ENCODE measurements at places on chromosomes 5 and 9. TPM values are rescaled to one million over a fixed set of nuclear protein-coding genes. Genes with fewer than 3 reads are reported as not detected.

- DNase-seq, result no peak
These were observed 8.3 kb upstream of the TEX48 start for GRCh38 chr9:114690308-114690707.

GRCh38 chr5:98750693-98751092, 22.8 kb upstream of the RGMB start:
- no peak for DNase-seq

TMEM215 gene
- total RNA-seq, result 0.06 TPM

GRCh38 chr9:21616082-21616778, 134.1 kb upstream of the IFNE start:
- no peak for DNase-seq

DNA sequence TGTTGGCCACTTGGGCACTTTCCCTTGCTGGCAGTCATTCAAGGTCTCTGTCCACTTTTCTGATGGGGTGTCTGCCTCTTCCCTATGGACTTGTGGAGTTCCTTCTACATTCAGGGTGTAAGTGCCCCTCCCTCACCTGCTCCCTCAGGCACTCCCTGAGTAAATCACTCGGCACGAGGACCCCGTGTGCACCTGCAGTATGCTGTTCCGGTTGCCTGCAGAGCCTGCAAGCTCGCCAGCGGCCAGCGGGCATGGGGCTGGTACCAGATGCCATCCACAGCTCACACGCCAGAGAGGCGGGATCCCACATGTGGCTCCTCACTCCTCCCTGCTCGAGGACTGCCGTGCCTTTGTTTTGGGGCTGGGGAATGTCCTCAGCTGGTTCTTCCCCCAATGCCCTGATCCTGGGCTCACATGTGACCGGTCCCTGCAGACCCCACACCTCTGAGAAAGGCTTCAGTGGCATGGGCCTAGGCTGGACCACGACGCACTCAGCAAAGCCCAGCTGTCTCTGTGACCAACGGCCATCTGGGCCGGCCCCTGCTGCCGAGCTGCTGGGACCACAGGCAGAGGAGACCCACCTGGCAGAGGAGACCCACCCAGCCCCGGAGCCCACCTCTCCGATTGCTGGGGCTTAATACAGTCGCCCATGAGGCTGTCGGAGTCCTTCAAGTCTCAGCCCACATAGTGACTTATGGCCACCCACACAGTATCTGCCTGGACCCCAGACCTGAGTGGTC, 46.1 kb upstream of the CLPTM1L start:
- no peak for DNase-seq

REEP5 gene
- total RNA-seq, result 73.6 TPM
